ENCODE measurements at places on chromosomes 12 and 14. TPM values are rescaled to one million over a fixed set of nuclear protein-coding genes. Genes with fewer than 3 reads are reported as not detected.
A peak's percentile ranks its signal among the peaks of the same experiment; 100 is the strongest.

DNA sequence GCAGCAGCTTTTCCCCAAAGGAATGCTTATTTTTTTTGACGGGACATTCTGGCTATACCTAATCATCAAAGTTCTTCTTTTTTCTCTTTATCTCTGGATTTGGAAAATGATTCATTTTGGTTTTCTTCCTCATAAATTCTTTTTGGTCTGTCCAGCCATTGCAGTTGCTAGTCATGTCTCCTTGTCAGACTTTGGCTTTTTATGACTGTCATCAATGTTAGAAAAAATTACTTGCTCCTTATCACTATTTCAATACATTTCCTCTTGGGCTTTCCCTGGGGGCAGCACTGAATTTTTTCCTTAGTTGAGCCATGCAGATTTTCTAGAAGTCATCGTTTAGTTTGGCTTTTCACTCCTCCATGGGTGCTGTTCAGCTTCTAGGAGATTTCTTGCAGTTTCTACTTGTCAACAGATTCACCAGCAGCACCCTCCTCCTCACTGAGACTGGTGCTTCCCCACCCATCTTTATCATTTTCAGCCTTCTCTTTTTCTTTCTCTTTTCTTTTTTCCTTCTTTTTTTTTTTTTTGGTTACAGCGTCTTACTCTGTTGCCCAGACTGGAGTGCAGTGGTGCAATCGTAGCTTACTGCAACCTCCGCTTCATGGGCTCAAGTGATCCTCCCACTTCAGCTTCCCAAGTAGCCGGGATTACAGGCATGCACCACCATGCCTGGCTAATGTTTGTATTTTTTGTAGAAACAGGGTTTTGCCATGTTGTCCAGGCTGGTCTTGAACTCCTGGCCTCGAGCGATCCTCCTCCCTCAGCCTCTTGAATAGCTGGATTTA lies 5.2 kb downstream of the ADIPOR2 start:
- no peak for DNase-seq

- no peak for DNase-seq
Observed at GRCh38 chr12:1880876-1881275, 37.6 kb downstream of the CACNA2D4 start.

Gene CDK4
- total RNA-seq, result 115 TPM

- DNase-seq, result peak; percentile 50
Observed at GRCh38 chr12:84507956-84508850, 404.4 kb downstream of the SLC6A15 start.

Gene DGKA
- total RNA-seq, result 15.5 TPM

Gene AP4S1
- 5.4 TPM for total RNA-seq

DNA sequence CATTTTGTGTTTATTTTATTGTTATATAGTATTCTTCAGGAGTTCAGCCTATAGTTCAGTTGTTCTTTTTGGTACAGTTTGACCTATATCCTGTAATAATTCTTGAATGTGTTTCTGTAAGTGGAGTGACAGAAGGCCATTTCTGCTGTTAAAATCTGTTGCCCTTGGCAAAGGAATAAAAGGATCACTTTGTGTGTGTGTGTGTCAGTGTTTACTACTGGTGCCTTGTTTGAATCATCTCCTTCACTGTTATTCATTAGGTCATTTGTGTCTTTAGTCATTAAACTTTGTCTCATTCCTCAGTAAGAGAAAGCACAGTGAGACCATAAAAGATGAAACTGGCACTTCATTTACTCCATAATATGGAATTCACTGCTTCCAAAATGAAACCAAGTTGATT lies 130.7 kb downstream of the TMTC2 start:
- peak; percentile 5 for DNase-seq
